ENCODE measurements at places on chromosomes 3 and 15.

DNA sequence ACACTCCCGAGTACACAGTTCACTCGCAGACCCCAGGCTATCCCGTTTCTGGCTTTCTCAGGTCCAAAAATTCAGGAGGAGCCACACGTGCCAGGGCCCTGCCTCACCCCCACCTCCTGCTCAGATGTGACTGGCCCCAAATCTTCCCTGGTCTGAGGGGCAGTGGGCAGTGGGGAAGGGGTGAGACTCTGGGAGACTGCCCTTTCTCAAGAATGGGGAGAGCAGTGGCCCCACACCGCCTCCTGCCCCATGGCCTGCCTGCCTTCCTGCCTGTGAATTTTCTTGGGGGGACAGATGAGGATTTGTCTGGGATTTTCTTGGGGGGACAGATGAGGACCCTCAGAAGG, 174.6 kb downstream of the MEGF11 start:
- DNase-seq = no peak

DNA sequence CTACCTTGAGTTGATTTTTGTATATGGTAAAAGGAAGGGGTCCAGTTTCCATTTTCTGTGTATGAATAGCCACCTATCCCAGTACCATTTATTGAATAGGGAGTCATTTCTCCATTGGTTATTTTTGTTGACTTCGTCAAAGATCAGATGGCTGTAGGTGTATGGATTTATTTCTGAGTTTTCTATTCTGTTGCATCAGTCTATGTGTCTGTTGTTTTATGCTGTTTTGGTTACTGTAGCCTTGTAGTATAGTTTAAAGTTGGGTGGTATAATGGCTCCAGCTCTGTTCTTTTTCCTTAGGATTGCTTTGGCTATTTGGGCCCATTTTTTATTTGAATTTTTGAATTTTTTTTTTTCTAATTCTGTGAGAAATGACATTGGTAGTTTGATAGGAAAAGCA, 125.5 kb upstream of the FGF7 start:
- DNase-seq = no peak

- no peak for DNase-seq
Measured at GRCh38 chr15:35746121-35746520, 200.2 kb upstream of the DPH6 start.

DNA sequence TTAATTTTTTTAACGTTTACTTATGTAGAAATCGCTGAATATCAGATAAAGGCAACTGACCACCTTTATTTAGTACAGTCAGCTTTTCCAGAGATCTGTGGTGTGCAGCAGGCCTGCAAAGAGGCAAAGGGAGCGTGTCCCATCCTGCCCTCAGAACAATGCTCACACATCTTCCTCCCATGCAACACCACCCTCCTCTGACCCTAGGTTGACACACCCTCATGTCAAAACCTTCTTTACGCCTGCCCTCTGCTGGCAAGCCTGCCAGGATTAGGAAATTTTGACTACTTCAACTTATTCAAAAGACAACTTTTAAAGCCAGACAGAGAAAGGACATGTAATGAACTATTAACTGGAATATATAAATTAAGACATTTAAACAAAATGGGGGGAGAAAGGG, 513.7 kb downstream of the FOXP1 start:
- DNase-seq = peak; percentile 4

DNA sequence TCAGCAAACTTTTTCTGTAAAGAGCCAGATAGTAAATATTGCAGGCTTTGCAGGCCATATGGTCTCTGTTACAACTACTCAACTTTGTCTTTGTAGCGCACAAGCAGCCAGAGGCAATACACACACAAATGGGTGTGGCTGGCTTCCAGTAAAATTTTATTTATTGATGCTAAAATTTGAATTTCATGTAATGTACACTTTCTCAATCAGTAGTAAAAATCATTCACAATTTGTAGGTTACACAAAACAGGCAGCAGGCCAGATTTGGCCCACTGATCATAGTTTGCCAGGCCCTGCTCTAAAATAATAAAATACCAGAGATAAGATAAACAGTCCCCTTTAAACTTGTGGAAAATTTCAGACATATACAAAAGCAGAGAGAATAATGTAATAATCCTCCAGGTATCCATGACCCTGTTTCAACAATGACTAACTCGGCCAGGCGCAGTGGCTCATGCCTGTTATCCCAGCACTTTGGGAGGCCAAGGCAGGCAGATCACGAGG, 330.3 kb downstream of the SHQ1 start:
- no peak for DNase-seq

DNA sequence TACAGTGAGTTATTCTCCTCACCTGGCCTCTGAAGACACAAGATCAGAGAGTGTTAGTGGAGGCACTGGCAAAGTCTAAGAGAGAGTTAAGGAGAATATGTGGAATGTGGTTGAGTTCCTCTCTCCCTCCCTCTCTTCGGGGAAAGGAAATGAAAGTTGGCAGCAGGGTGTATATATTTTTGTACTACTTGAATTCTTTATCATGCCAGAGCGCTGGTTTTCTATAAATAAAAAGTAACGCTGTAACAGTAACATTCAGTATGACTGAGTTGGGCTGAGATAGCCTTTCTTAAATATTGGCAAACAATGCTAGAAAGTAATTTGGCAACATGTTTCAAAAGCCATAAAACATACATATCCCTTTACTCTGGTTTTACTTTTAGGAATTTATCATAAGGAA, 77.5 kb upstream of the TNFAIP8L3 start:
- no peak for DNase-seq

DNA sequence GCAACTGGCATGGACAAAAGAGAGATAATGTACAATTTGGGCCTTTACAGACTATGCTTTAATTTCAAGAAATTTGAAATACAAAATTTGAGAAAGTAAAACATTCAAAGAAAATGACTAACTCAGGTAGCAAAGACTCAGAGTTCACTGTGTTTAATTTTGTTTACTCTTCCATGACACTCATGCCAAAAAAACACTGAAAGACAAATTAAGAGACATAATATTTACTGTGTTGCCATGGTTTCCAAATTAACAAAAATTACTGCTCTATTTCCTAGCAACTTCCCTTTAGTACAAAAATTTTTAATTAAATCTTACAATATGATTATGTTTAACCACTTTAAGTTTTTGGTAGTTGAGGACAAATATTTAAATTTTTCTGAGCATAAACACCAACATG, 29.6 kb downstream of the LRRFIP2 start:
- DNase-seq = no peak

GRCh38 chr3:132241776-132242514, 75.3 kb upstream of the ACP3 start:
- no peak for DNase-seq

- DNase-seq = no peak
Measured at GRCh38 chr3:141863491-141863890, 13.0 kb upstream of the ATP1B3 start.

GRCh38 chr3:43531835-43532234, 90.0 kb downstream of the ANO10 start:
- DNase-seq = no peak

- DNase-seq = no peak
Measured at GRCh38 chr3:23164746-23165145, 38.4 kb upstream of the UBE2E2 start.

- DNase-seq = no peak
Measured at GRCh38 chr3:15438983-15439382, 11.6 kb downstream of the EAF1 start.

DNA sequence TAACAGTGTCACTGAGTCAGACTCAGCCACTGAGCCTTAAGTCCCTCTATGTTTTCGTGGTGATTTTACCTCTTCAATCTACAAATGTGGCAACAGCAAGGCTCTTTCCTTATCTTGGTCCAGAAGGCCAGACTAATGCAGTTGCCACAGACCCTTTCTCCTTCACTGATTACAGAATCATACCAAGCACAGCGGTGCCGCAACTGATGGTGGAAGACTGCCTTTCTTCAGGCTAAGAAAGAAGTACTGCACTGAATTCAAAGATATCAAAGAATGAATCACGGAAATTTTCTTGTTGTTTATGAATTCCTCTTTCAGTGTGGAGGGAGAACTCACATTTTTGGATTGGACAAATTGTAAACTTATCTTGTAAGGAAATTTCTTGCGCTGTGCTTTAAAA, 18.6 kb downstream of the DCP1A start:
- no peak for DNase-seq

- DNase-seq = no peak
Measured at GRCh38 chr3:157175691-157176507, 16.0 kb upstream of the CCNL1 start.

- DNase-seq = no peak
Measured at GRCh38 chr3:67468511-67468910, 185.9 kb downstream of the SUCLG2 start.

GRCh38 chr3:36730966-36731365, 33.4 kb downstream of the DCLK3 start:
- no peak for DNase-seq

- no peak for DNase-seq
Measured at GRCh38 chr15:39028069-39028468, 463.5 kb upstream of the RASGRP1 start.

DNA sequence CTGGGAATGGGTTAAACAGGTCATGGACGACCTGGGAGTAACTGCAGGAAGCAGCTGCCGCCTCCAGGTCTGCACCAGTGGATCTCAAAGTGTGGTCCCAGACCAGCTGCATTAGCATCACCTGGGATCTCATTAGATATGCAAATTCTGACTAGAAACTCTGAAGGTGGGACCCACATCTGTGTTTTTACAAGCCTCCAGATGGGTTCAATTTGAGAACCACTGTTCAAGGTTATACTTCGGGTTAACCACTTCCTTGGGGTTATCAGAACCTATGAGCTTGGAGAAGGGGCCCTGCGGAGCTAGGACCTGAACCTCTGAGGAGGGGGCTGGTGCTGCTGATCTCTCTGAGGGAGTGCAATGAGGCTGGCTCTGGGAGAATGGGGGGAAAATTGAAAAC, 324.8 kb upstream of the CTDSPL start:
- no peak for DNase-seq

DNA sequence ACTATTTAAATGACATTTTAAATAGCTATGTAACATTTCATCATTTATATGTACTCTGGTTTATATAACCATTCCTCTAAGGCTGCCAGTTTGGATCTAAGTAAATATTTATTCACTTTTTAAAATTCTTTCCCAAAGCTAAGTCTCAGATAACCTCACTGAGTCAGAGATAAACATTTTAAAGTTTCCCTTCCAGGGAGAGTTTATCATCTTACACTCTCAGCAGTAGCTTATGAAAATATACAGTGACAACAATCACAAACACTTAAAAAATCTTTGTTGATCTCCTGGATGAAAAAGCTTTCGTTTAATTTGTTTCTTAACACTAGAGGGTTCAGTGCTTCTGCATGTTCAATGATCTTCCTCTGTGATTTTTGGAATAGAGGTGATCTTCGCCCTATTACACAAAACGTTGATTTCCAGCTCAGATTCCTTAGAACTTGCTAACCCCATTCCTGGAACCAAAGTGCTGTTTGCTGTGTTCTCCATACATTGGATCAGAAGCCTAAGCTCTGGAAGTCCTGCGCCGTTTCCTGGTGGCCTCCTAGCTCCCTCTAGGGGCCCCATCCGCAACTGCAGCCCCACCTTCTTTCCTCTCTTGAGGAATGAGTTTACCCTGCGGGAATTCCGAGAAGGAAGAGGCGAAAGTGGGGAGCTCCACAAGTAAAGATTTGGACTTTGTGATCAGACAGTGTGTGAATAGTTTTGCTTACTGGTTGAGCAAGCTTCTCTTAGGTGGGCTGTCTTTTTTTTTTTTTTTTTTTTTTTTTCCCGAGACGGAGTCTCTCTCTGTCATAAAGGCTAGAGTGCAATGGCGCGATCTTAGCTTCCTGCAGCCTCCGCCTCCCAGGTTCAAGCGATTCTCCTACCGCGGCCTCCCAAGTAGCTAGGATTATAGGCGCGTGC, 29.3 kb upstream of the SACM1L start:
- DNase-seq = no peak

Data from activated CD4-positive, CD25-positive, alpha-beta regulatory T cell (primary cell).